Endothelial cell (in vitro differentiated cells): ENCODE measurements at places on chromosomes 16 and 17.
A peak's percentile ranks its signal among the peaks of the same experiment; 100 is the strongest.

GRCh38 chr17:59651346-59651745, 31.7 kb downstream of the CLTC start:
- DNase-seq = no peak

- DNase-seq = no peak
These were observed 21.0 kb downstream of the LGALS3BP start for GRCh38 chr17:78958641-78959127.

DNA sequence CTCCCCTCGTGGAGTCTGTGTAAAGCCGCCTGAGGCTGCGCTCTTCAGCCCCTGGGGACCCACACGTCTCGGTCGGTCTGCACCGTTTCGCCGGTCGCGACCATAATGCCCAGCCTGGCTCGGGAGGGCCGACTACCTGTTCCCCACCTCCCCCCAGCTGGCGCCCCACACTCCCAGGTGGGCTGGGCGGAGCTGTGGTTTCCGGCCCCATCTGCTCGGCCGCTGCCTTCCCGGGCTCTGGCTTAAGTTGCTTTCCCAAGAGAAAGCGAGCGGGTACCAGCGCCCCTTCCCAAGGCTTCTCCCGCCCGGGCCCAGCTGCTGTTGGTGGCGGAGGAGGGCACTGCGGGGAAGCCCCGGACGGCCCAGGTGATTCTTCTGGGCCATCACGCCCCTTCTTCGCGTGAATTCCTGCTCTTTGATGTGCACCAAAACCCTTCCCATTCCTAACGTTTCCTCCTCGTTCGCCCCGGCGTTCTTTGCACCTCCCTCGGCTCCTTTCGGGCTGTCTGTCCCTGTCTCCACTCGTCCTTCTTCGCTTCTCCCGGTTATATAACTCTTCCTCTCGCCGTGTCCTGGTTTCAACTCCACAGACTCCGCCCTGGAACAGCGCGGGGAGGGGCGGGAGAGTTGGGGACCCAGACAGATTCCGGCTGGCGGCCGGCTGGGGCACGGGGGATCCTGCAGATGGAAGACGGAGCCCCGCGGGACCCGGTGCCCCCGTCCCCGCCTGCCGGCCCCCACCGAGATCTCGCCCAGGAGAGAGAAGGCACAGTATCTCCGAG, 2.0 kb downstream of the KDM6B start:
- DNase-seq = peak; percentile 65

- DNase-seq = no peak
These were observed 156.1 kb downstream of the SEC14L1 start for GRCh38 chr17:77296769-77297409.

GRCh38 chr16:23015580-23015979, 133.7 kb downstream of the USP31 start:
- DNase-seq = no peak

- DNase-seq = no peak
These were observed 30.2 kb upstream of the ST6GALNAC1 start for GRCh38 chr17:76673729-76674128.

GRCh38 chr16:31215287-31216162, 1.4 kb downstream of the PYDC1 start:
- DNase-seq = peak; percentile 64

GRCh38 chr17:62627219-62627903, at the start of gene MRC2:
Gene MRC2 (plus strand): TSS chr17:62627670. CDS start chr17:62627803, 133 bp downstream.
- peak; percentile 62 for DNase-seq

DNA sequence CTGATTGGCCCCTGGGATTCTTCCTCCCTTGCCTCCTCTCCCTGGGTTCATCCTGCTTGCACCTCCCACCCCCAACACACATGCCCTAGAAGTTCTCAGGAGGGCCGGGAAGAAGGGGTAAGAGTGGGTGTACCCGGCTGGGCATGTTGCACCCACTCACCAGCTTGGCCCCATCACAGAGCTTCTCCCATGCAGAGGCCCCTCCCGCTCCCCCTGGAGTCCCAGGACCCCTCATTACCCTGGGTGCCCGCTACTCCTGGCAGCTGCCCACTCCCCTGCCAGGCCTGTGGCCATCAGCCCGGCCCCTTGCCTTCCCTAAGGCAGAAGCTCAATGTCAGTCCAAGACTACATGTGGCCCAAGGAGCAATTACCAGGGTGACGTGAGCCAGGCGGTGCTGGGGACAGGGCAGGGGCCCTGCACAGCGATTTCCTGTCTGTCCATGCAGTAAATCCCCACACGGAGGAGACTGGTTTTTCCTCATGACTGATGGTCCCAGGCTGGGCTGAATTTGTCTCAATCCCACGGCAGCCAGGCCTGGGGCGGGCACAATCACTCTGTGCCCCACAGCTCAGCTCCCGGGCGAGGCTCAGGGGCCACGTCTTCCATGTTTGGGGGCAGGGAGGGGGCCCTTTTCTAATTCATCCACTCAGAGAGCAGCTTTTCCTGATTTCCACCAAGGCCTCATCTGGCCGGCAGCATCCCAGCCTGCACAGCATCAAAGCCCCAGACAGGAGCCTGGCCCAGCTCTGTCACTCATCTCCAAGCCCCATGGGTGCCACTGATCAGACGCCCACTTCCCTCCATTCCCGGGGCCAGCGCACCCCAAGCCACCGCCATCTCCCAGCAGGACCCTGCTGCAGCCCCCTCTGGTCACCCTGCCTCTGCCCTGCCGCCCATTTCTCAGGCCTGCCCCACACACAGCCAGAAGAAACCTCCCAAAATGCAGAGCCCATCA, 234.7 kb downstream of the KATNIP start:
- DNase-seq = no peak

DNA sequence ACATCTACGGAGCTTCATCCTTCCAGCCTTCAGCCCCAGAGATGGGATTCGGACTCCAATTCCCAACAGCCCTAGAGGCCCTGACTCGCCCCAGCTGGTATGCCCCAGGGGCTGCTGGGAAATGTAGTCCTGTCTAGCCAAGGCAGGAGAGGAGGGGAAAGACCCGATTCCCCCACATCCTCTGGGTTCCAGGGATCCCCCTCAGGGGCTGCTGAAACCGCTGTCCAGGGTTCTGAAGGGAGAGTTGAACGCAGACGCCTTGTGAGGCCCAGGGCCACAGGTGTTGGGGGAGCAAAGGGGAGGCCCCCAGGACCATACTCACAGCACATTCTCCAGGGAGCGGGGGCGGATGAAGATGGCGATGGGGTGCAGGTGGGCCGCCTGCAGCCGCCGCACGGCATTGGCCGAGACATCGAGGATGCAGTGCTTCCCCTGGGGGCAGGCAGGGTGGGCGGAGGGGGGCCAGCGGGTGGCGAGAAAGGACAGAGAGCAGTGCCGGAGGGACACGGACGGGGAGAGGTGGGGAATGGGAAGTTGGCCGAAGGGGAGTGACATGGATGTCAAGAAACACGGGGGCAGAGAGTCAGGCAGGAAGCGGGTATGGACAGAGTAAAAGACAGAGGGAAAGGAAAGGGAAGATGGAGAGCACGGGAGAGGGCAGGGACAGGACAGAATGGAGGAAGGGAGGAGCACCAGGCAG, 12.6 kb upstream of the ASGR1 start:
- no peak for DNase-seq

DNA sequence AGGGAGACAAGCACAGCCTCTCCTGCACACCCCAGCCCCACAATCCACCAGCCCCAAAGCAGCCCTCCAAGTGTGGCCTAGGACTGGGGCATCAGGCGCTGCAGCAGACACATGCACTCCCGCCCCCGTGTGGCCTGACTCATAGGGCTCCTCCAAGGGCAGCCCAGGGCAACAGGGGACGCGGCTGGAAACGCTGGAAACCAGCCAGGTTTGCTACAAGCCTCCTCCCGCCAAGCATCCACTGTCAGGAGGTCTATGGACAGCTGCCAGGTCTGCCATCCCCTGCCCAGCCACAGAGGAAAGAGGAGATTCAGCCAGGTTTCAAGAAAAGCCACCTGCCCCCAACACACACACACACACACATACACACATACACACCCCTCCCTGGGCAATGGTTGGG, 25.8 kb downstream of the SRCIN1 start:
- DNase-seq = peak; percentile 46

DNA sequence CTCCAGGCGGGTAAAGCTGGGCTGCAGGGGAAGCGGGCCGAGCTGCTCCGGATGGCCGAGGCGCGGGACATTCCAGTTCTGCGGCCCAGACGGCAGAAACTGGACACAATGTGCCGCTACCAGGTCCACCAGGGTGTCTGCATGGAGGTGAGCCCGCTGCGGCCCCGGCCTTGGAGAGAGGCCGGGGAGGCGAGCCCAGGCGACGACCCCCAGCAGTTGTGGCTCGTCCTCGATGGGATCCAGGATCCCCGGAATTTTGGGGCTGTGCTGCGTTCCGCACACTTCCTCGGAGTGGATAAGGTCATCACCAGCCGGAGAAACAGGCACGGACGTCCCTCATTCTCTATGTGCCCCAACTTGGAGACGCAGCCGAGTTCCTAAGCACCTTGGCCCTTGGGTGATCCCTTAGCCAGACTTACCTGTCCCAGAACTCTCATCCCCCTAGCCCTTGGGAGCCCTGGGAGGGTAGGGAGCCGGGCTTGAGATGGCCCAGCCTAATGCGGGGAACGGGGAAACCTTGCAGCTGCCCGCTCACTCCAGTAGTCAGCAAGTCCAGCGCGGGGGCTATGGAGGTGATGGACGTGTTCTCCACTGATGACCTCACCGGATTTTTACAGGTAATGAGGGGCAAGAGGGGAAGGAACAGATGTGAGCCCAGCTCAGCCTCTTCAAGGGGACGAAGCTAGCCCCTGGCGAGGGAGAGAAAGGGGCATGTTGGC, 806 bp downstream of the MRM1 start:
- no peak for DNase-seq

DNA sequence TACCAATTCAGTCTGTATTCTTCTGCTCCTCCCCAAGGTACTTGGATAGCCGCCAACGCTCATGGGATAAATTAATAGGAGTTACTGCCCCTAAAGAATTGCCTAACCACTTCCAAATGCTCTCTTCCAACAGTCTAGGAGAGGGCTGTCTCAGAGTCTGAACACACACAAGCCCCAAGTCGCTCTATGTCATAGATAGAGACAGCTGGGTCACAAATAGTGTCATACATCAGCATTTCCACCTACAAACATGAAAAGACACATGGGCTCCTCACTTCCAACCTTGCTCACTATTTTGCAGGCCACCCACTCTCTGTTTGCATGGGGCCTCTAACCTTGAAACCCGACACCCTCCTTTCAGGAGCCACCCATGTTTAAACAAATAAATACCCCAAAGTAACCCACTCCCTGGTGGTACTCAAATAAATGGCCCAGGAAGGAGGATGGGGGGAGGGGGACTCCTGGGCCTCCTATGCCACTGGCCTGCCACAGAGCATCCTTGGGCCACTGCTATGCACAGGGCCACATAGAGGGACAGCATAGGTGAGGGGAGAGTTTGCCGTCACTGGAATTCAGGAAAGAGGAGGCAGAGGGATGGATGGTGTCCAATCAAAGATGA, 265.9 kb downstream of the SOX9 start:
- DNase-seq = no peak
